ENCODE measurements at places on chromosomes 5 and 9.

- DNase-seq: no peak
Observed at GRCh38 chr5:142696379-142696778, 10.5 kb upstream of the FGF1 start.

GRCh38 chr5:50435168-50435567 is 5.9 kb downstream of the EMB start:
- DNase-seq: no peak

- DNase-seq: peak; percentile 45
Observed at GRCh38 chr5:172187118-172188032, 649 bp downstream of the STK10 start.

- DNase-seq: no peak
Observed at GRCh38 chr5:100904259-100904861, 1.3 kb upstream of the ST8SIA4 start.

- DNase-seq: no peak
Observed at GRCh38 chr5:126443374-126443851, 20.2 kb downstream of the GRAMD2B start.

- no peak for DNase-seq
Observed at GRCh38 chr5:141969783-141970771, 1.2 kb downstream of the RNF14 start.

- DNase-seq: no peak
Observed at GRCh38 chr9:20579524-20580314, 42.6 kb downstream of the MLLT3 start.

GRCh38 chr5:83011985-83012384 is 65.2 kb downstream of the TMEM167A start:
- no peak for DNase-seq

- no peak for DNase-seq
Observed at GRCh38 chr9:4139196-4139595, 160.7 kb downstream of the GLIS3 start.

GRCh38 chr5:8958602-8959001 is 587.3 kb downstream of the SEMA5A start:
- DNase-seq: no peak

DNA sequence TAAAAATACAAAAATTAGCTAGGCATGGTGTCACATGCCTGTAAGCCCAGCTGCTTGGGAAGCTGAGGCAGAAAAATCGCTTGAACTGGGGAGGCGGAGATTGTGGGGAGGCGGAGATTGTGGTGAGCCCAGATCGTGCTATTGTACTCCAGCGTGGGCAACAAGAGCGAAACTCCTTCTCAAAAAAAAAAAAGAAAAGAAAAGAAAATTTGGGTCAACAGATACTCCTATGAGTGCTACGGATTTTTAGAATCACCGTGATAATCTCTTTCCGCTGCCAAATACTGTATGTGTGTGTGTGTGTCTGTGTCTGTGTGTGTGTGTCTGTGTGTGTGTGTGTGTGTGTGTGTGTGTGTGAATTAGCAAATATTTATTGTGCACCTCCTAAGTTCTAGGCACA is 64.4 kb downstream of the ARRDC3 start:
- DNase-seq: no peak

DNA sequence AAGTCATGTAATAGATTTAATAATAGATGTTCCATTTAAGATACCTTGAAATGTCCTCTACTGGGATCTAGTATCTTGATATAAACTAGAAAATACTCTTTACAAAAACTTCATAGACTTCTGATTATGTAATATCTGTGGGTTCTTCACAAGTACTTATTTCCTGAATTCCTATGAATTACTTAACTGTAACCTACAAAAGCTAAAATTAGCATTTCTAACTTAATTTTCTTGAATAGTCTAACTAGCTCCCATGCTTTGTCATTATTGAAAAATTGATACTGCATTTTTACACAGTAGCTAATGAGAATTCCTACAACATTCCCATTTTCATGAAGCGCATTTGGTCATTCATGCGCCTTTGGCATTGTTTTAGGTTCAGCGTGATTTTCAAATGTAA is 1828.2 kb downstream of the MAT2B start:
- no peak for DNase-seq

- no peak for DNase-seq
Observed at GRCh38 chr9:90201766-90202165, 440.9 kb downstream of the DIRAS2 start.

DNA sequence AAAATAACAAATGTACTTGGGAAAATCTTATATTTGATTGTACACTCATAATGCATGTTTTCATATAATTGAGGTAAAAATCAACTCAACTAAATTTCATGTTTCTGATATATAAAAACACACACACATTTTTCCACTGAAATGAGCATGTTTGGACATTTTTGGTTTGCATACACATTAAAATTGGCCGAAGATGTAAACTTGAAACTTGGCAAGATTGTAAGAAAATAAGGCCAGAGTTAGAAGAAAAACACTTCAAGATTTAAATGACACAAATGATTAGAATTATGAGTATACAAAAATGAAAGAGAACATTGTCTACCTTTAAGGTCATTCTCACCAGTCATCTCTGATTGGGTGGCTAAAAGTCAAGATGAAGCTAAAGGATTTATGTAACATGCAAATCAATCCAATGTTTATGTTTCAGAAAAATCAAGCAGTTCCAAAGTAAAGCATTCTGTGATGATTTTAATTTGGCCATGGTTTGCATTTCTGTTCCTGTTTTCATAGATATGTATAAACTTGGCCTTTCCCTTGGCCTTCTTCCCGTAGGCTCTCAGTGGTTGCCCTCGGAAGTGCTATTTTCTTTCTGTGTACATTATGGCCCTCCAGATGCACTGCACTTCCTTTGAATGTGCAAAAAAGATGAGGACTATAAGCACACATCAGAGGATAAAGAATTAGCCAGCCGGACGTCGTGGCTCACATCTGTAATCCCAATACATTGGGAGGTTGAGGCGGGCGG is 1105.4 kb upstream of the DMAC1 start:
- DNase-seq: no peak

DNA sequence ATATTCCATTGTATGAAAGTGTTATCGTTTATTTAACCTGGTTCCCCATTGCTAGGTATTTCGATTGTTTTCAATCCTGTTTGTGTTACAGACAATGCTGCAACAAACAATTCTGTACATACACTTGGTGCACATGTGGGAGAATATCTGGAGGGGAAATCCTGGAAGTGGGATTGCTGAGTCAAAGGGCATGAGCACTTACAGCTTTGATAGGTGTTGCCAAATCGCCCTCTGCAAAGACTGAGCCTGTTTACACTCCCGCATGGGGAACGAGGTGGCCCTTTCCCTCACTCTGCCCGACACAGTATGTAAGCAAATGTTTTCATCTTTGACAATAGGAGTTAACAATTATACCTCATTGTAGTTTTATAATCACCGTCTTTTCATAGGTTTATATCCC is 66.2 kb downstream of the PDE6A start:
- no peak for DNase-seq

DNA sequence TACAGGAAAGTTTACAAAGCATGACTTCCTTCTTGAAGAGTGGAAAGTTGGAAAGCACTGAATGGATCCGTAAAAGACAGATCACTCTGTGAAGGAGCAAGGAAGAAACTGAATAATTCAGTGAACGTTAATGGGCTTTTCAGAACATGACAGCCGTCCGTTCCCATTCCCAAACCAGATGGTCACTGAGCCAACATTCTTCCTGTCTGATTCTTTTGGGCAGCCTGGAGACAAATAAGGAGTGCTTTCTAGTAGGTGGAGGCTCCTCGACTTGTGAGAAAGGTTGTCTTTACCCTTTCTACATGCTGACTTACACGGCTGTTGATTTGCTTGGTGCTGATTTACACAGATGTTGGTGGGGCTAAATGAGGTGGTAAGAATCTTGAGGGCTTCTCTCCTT is 51.0 kb upstream of the PAPPA start:
- no peak for DNase-seq

DNA sequence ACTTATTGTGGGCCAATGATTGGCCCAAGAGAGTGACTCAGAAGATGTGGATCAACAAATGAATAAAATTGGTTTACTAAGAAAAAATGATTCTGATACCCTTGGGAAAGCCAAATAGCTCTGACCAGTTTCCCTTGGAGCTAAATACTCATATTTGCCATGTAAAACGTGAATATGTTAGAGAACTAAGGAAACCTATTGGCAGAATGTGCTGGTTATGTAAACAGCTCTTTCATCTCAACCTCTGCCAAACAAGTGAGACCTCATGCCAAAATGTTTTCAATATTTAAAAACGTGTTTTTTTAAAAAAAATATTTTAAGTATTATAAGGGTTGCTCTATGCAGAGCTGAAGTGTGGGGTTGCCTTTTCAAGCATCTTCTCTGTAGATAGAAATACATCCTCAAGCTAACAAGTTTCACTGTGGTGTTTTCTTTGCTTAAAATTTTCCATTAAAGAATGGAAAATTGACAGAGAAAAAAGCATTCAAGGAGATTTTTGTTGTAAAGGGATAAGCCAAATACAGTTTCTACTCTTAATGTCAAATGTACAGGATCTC is 186.9 kb upstream of the TUT7 start:
- no peak for DNase-seq

Measured in stimulated activated CD4-positive, alpha-beta T cell treated with anti-CD3 and anti-CD28 coated beads, Interleukin-15, amount 100 ng/mL, for 1 hour (primary cell).